ENCODE measurements at places on chromosomes 1 and 21.

DNA sequence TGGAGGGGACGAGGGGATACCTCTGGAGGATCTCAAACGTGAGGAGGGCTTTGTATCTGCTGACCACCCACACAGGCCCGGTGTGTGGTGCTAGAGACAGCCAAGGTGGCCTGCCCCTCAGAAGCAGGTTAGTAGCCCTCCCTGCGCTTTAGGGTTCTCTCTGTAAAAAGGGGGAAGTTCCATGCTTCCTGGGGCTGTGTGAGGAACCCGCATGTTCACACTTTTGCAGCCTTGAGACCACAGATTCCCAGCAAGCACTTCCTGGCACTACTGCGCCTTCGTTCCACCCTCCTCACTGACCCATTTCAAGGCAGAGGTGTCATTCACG is 7.9 kb upstream of the GUCA2B start:
- DNase-seq, result no peak

DNA sequence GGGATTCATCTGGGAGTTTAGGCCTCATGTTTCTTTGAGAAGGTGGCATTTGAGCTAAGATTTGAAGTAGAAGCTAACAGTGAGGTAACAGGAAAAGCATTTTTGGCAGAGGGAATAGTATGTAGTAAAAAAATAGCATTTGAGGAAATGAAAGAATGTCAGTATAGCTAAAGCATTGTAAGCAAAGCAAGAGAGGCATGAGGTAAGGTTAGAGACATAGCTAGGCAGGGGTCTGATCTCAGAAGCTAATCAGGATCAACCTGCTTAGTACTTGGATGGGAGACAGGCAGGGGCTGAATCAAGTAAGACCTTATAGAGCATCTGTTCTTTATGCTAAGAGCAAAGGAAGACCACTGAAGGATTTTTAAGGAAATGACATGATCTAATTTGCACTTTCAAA is 4.0 kb downstream of the POLR3C start:
- no peak for DNase-seq

- DNase-seq, result no peak
These were observed 33.4 kb upstream of the PTPRC start for GRCh38 chr1:198605406-198605805.

- DNase-seq, result no peak
These were observed 23.7 kb upstream of the REG4 start for GRCh38 chr1:119834990-119835389.

GRCh38 chr1:31767225-31767624 is 3.1 kb upstream of the ADGRB2 start:
- no peak for DNase-seq

GRCh38 chr1:162855461-162856150 is 5.4 kb downstream of the CCDC190 start:
- no peak for DNase-seq

- no peak for DNase-seq
These were observed 4.2 kb downstream of the HTR6 start for GRCh38 chr1:19668888-19669287.

DNA sequence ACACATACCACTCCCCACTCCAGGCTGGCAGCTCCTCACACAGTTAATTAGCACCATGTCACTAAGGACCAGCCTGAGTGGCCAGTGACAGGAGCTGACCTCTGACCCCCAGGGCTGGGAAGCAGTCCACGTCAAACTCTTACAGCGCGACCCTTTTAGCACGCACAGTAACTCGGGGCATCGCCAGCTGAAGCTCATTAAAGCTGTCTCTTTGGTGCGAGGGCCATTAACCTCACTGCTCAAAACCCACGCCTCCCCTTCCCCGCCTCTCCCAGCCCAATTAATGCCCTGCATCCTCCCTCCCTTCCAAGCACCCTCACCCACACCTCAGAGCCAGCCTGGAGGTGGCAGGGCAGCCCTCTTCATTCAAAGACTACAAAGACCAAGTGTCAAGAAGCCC is 31.7 kb downstream of the DMAP1 start:
- DNase-seq, result no peak

- DNase-seq, result no peak
These were observed 229.7 kb downstream of the C1orf94 start for GRCh38 chr1:34406377-34406776.

GRCh38 chr1:183619781-183620180 is 15.8 kb downstream of the ARPC5 start:
- no peak for DNase-seq

DNA sequence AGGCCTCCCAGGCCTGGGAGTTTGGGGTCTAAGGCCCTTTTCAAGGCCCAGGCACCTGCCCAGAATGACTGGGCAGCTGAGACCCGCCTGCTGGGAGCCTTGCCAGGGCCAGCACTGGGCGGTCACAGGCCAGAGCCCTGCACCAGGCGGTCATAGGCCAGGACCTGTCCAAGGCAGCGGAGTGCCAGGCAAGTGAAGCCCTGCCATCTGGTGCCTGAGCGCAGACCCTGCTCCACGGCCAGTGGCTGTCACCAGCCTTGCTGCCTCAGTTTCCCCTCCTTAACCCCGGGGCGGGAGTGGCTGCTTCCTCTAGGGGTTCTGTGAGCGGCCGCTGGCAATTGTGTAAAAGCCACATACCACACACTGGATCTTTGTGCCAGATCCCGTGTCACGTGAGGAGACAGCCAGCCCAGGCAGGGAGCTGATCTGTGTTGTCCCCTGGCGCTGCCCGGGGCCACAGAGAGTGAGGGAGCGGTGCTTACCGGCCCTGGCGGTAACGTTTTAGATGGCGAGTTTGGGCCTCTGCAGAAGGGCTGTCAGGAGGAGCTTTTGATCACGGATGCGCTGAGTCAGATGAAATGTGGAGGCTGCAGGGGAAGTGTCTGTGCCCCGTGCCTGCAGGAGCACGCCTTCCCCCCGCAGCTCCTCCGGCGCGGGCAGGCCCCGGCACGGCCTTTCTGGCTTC is 4.6 kb downstream of the COL18A1 start:
- no peak for DNase-seq

GRCh38 chr1:111745675-111746613 is 6.7 kb upstream of the INKA2 start:
- DNase-seq, result no peak

- no peak for DNase-seq
These were observed 24.5 kb downstream of the OSCP1 start for GRCh38 chr1:36425791-36426190.

DNA sequence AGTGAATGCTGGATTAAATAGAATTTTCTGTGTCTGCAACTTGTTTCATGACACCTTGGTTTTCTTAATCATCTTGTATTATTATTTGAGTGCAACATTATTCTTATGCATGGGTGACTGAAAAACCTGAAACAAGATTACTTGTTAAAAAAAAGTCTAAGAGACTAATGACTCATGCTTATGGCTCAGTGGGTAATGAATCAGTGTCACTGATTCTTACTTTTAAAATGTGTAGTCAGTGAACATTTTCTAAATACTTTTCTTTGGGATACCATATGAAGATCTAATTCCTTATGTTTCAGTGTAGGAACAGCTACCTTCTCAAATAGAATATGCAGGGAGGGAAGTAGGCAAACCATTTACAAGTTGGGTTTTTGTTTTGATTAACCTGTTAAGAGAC is 65.5 kb downstream of the PRKAA2 start:
- DNase-seq, result no peak

- no peak for DNase-seq
These were observed 132.1 kb upstream of the PRMT6 start for GRCh38 chr1:106924360-106924759.

DNA sequence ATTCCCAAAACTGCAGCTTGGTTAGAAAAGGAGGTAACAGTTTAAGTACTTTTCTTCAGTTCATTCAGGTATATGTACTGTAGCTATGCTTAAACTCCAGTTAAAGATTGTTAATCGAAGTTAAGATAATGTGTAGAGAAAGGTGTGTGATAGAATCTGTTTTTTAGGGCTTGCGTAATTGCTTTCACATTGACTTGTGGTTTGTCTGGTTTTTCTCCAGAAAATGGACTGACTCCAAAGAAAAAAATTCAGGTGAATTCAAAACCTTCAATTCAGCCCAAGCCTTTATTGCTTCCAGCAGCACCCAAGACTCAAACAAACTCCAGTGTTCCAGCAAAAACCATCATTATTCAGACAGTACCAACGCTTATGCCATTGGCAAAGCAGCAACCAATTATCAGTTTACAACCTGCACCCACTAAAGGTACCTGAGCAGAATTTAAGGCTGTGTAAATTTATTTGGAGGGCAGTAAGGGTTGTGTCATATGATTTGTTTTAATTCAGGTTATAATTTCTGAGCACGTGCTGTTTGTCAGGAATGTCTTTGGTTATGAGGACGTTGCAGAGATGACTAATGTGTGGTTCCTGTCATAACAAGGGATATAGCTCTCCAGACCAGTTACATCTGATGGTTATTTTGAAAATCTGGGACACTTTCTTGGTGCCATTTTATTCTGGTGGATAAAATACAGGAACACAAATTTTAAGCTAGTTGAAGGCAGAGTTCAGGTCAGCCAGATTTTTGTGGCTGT is 26.0 kb downstream of the ATF6 start:
- DNase-seq, result no peak

Data from effector memory CD4-positive, alpha-beta T cell (primary cell).